NCI-H748 treated with DMSO at 0.1 percent for 48 hours (cell line): ENCODE measurements at places on chromosomes 1 and 21.

- DNase-seq = no peak
These were observed 24.7 kb downstream of the TFF3 start for GRCh38 chr21:42290505-42290904.

- DNase-seq = peak; percentile 9
These were observed 176.5 kb downstream of the C1orf21 start for GRCh38 chr1:184563308-184563707.

- DNase-seq = no peak
These were observed 21.7 kb upstream of the ZNF362 start for GRCh38 chr1:33234588-33234990.

- DNase-seq = no peak
These were observed 522.5 kb downstream of the PTPRC start for GRCh38 chr1:199161319-199161680.

- DNase-seq = no peak
These were observed 31.4 kb downstream of the FAAP20 start for GRCh38 chr1:2163205-2163604.

GRCh38 chr1:159600894-159601293, 13.3 kb downstream of the APCS start:
- DNase-seq = no peak

GRCh38 chr1:150575518-150576366, 3.7 kb downstream of the MCL1 start:
- no peak for DNase-seq

DNA sequence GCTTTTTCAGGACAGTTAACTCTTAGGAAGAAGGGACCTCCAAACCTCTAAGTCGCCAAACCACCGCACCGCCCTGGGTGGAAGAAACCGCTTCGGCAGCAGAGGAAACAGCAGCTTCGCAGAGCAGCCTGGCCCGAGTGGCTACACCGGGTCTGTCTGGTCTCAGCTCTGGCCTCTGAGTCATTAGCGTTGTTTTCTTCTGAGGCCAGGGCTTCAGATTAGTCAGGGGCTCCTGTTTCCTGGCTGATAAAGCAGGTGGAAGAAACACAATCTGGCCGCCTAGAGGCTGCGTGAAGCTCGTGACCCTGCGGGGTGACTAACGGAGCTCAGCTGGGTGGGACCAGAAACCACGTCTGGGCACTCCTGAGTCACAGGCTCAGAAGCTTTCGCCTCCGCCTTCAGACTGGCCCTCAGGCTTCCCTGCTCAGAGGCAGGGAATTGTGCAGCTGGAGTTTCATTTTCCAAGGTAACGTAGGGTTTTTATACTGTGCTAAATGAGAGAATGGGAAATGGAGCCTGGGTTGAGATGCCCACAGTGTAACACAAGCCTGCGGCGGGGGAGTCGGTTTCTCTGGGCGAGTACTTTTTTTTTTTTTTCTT, 44.9 kb downstream of the CHAF1B start:
- DNase-seq = no peak

GRCh38 chr1:248372394-248372793, 3.2 kb upstream of the OR2T6 start:
- no peak for DNase-seq

DNA sequence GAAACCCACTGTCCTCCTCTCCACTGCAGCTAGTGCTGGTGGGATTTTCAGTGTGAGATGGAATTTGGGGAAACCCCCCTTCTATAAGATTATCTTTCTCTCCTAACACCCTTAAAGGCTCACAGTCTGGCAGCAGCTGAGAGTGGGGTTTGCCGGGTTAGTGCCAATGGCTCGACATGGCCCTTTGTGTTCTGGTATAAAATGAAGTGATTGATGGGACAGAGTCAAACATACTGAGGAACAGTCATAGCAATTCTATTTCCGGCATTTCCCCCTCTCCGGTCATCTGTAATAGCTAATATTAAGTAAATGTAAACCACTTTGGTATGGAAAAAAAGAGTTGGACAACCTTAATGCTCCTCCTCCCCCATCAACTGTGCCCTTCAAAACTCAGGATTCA, 37.6 kb downstream of the TFF3 start:
- DNase-seq = no peak

DNA sequence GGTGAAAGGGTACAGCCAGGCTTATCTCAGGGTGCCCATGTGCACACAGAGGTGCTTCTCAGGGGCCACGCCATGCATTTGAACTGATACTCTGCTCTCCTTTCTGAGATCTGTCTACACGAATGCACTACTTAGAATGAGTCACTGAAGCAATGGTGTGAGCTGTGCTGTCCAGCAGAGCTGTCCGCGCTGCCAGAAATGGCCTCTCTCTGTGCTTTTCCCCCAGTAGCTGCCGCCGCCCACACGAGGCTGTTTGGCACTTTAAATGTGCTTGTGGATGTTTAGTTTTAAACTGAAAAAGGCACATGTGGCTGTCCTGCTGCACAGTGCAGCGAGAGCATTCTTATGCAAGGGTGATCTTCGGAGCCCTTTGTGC, 87.1 kb upstream of the COL6A1 start:
- DNase-seq = no peak
